ENCODE measurements at places on chromosomes 4 and X.

- no peak for DNase-seq
Measured at GRCh38 chr4:127579821-127580220, 52.9 kb upstream of the INTU start.

DNA sequence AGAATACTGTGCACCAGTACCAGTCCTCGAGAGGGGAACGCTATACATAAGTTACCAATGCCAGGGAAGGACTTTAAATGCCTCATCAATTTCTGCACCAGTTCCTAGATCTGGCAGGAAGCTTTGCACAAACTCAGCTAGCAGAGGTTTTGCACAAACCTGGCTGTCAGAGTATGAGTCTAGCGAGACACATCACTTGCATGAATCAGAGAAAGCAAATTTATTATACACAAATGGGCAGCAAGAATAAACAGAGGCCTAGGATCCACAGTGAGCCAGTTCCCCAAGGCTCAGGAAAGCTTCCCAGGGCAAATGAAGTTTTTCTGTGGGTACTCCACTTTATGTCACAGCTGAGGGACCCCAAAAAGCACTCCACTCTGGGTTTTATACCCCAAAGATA, 523.5 kb downstream of the CFAP47 start:
- no peak for DNase-seq

DNA sequence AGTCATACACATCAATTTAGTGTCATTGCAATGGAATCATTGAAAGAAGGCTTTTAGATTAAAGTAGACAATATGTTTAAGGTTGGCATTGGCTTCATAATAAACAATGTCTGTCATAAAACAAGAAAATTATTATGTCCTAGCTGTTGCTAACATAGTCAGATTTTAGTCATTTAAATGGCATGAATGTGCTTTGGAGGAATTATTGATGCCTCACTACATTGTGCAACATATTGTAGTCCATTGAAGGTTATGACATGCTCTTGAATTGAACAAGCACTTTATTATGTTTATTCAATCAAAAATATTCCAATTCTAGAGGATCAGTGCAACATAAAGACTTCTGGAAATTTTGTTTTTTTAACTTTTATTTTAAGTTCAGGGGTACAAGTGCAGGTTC, 489.8 kb upstream of the AMOT start:
- no peak for DNase-seq

DNA sequence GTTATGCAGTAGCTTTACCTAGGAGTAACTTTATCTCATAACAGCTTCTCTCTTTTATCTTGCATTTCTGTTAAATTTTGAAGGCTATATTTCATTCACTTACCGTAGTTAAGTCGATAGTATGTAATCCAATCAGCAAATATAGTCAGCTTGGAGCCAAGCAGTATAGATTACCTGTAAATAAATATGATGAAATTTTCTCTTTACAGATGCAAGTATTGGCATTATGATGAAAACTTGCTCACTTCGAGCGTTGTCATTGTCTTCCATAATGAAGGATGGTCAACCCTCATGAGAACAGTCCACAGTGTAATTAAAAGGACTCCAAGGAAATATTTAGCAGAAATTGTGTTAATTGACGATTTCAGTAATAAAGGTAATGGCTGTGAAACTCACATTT, 42.3 kb downstream of the HMGB2 start:
- no peak for DNase-seq

DNA sequence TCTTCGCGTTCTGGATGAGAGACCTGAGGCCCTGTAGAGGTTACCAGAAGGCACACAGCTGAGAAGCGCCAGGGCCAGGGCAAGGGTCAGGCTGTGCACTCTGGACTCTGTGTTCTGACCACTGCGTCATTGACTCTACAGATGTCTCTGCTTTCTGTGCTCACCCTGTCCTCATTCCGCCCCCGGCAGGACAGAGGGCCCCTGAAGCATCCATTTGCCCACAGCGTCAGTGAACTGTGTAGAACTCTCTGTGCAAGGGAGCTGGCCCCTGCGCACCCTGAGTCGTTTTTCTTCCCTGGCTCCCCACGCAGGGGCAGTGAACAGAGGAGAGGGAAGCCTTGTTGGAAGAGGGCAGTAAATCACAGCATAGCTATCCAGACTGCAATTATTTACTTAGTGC, 6.1 kb upstream of the WAS start:
- DNase-seq: no peak

- DNase-seq: no peak
Measured at GRCh38 chr4:110781944-110782343, 159.1 kb upstream of the PITX2 start.

GRCh38 chr4:124018383-124019317, 622.1 kb downstream of the SPRY1 start:
- no peak for DNase-seq

GRCh38 chr4:10982305-10982704, 297.7 kb upstream of the CLNK start:
- no peak for DNase-seq

DNA sequence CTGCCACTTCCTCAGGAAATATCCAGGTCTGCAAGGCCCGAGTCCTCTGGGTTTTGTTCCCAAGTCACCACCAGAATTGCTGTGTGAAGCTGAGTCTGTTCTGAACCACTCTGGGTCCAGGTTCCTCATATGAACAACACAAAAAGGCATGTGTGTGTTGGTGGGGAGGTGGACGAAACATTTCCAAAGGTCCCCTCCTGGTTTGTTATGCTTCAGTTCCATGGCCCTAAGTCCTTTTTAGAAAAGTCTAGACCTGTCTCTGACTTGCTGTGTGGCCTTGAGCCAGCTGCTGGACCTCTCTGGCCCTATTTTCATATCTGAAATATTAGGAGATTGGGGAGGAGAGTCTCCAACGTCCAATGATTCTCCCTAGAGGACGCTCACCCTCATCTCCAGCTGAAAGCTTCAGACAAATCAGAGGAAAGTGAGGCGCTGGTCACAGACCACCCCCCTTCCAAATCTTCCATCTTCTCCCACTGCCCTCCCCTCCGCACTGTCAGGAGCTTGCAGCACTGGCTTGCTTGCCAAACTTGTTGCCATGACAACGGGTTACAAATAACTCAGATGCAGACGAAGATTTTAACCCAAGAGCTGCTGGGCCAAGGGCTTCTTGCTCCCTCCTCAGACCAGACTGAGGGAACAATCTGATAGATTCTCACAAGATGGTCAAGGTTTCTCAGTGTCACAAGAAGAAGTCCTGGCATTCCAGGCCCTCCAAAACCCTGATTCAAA, 64.5 kb downstream of the SMC1A start:
- DNase-seq: no peak

- no peak for DNase-seq
Measured at GRCh38 chr4:113788888-113789287, 27.4 kb upstream of the CAMK2D start.

- DNase-seq: no peak
Measured at GRCh38 chr4:155402941-155403340, 26.2 kb upstream of the MAP9 start.

GRCh38 chr4:2415881-2416563, 2.4 kb downstream of the ZFYVE28 start:
- no peak for DNase-seq

DNA sequence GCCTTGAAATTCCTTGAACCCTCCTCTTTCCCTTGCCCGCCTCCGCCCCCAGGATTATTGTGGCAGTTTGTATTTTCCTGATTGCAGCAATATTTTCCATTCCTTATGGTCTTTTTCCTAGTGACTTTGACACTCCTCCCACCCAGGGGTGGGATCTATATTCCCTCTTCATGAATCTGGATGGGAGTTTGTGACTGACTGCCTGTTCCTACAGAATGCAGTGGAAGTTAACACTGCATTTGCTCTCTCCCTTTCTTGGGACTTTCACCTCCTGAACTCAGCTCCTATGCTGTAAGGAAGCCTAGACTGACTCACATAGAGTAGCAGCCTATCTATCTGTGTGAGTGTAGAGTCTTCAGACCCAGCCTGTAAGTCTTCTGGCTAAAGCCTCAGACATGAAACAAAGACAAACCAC, 2.2 kb downstream of the FUNDC2 start:
- DNase-seq: no peak

DNA sequence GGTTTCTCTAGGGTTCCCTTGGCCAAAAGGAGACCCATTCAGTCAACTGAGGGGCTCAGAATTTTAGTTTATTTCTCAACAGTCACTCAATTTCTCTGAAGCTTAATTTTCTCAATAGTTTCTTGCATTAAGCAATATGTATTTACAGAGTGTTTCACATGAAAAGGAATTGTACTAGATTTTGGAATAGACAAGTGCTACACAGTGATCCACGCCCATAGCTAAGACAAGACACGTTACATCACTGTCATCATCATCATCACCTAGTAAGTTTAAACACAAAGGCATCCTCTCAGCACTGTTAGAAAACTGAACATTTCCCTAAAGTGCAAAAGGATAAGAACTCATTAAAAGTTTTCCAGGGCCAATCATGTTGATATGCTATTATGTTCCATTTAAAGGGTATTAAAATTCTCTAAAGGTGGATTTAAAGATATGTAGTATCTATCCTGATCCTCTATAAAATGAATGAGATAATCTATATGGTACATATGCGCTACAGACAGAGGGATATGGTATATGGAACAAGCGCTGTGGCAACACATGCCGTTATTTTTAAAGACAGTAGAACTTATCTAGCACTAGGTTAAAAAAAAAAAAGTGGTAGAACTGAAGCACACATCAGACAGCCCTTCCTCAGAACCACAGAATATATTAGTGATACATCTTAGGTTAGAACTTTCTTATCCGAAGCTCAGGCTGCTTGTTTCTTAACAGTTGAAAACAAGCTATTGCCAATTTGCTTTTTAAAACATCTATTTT, 12.1 kb downstream of the PPA2 start:
- DNase-seq: no peak

DNA sequence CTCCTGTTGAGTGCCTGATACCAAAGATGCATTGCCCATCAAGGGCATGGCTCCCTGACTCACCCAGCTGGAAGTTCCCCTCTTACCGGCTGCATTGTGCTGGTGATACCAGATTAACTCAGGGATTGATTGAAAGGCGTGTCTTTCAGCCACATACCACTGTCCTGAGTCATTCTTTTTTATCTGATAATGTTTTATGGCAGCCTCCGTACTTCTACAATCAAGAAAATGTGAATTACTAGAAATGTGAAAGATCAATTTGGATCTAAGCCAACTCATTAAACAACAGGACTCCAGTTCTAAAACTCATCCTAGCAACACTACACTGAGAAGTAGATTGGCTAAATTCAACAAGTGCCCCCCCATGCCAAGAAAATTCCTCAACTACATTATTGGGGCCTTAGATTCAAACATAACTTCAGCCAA, 40.0 kb downstream of the TXK start:
- DNase-seq: no peak

DNA sequence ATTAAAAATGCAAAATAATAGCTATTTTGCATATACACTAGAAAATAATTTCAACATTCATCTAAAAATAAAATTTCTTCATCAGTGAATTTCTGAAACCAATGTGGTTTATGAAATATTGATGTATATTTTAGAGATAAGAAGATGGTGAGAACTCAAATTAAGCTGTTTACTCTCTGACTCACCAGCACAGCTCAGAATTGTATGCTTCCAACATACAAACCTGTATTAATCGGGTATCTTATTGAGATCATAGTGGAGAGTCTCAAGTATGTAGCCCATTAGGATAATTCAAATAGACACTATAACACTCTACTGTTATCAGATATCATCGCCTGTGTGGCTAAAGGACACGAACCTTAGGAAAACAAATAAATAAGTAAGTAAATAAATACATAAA, 899.5 kb upstream of the INTU start:
- no peak for DNase-seq

GRCh38 chr4:112677519-112678091, 40.7 kb downstream of the LARP7 start:
- DNase-seq: no peak

DNA sequence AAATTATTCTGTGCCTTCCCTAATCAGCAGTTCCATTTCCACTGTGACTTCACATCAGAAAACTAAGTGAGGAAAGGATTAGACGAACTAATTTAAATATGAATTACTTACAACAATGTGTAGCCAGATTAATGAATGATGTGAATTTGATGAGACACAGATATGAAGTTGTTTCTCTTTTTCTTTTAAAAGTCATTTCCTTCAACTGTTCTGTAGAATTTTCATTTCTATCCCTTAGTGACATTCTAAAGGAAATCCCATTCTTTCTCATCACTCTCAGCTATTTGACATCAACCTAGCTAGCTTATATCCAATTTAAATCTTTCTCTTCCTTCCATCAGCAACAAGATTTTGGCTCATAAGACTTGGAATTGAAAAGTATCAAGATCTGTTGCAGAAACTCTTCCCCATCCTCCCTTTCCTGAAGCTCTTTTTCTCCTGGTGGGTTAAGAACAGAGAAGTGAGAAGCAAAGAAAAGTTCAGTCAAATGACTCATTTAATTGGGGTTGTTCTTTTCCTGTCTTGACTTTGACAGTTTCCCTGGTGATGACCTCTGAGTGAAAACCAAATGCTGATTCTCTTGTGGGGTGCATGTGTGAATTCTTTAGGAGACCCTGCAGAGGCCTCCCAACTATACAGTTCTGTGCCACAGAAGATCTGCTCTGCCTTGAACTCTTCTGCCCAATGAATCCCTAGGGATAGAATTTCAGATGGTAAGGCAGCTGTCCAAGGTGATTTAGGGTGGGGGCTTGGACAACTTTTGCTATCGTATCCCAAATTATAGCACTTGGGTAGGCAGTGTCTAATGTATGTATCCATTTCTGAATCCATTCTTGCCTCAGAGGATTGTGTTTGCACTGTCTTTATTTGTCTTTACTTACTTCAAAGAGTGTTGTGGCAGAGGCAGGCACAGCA, 232.5 kb upstream of the GPRIN3 start:
- no peak for DNase-seq

DNA sequence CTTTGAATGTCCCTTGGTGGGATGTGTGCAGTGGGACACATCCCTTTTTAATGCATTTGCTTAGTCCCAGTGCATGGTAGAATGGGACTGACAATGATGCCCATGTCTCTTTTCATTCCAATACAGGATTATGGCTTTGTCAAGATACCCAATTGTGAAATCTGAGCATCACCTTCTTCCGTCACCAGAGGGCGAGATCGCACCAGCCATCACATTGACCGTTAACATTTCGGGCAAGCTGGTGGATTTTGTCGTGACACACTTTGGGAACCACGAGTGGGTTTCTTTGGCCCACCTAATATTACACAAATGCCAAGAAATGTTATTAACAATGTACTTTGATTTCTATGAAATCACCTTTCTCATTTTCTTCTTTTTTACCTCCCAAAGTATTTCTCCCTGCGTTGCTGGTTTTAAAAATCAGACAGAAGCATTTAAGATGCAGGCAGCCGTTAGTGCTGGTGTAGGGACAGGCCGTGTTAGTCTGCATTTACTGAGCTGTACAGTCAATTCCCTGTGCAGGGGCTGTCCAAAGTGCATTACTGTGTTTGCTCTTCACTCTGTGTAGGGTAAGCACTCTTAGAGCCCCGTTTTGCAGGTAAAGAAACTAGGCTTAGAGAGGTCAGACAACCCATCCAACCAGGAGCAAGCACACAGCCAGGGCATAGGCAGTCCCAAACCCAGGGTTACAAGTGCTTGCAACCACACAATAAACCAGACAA, 46.5 kb downstream of the CWH43 start:
- no peak for DNase-seq

DNA sequence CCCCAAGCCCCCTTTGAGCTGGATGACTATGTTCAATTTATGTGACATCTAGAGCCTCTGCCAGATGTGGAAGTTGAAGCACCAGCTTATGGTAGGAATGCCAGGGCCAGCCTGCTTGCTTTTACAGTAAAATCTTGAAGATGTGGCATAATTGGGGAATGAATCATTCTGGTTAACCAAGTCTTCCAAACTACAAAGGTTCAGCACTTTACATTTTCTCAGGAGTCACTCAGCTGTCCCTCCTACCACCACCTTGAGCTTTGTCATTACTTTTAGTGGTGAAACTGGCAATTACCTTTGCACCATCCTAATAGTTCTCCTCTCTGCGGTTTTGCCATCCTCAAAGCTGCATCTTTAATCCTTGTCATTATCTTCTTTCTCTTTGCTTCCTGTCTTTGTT, 172.2 kb downstream of the HS6ST2 start:
- no peak for DNase-seq

Measured in stimulated activated CD8-positive, alpha-beta memory T cell treated with anti-CD3 and anti-CD28 coated beads, Interleukin-4, amount 100 ng/mL, for 1 hour (primary cell).